ENCODE measurements at places on chromosomes 16 and 17.

GRCh38 chr16:47196457-47196856, 52.7 kb upstream of the NETO2 start:
- DNase-seq: no peak

GRCh38 chr17:36885153-36885735, 52.0 kb upstream of the LHX1 start:
- DNase-seq: no peak

- no peak for DNase-seq
Observed at GRCh38 chr16:87115646-87116045, 201.5 kb downstream of the C16orf95 start.

DNA sequence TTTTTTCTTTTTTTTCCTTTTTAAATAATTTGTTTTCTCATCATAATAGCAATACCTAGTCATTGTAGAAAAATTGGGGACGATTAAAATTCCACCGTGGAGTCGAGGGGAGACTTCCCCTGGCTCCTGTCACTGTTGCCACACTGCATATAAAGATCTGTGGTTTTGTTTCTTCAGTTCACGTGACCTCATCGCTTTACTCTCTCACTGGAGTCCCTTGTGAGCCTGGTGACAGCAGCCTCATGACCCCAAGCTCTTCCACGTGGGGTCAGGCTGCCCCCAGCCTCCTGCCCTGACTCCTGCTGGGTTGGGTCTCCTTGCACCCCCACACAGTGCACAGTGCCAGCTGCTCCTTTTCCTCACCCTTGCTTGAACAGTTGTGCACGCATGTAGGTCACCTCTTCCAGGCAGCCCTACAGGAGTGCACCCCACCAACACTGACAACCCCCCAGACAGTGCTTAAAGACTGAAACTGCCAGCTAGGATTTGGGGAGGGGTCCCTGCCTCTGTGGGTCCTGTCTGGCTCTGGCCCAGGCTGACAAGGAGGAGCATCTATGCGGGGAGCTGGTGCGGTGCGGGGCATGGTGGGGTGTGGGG, 7.3 kb upstream of the METRNL start:
- DNase-seq: no peak

- DNase-seq: peak; percentile 72
Observed at GRCh38 chr17:38705803-38706504, 881 bp downstream of the MLLT6 start.

Data from NCI-H510A (cell line).